ENCODE measurements at places on chromosomes 2 and 18. TPM values are rescaled to one million over a fixed set of nuclear protein-coding genes. Genes with fewer than 3 reads are reported as not detected.

C1D gene
- polyA plus RNA-seq = 56.5 TPM

TMEM247 gene
- 6.8 TPM for polyA plus RNA-seq

DYNAP gene
- not detected for polyA plus RNA-seq

CMPK2 gene
- 4.5 TPM for polyA plus RNA-seq

MARCHF4 gene
- 0.05 TPM for polyA plus RNA-seq

ZNF2 gene
- 2.0 TPM for polyA plus RNA-seq

CFAP221 gene
- 0.16 TPM for polyA plus RNA-seq

PFN4 gene
- not detected for polyA plus RNA-seq

ACMSD gene
- not detected for polyA plus RNA-seq

- no peak overlapping the region for H3K4me3 ChIP-seq
- no peaks in the 10 kb centered on the region for H3K27me3 ChIP-seq
Measured at GRCh38 chr2:58101500-58101899, 54.9 kb downstream of the VRK2 start.

DNA sequence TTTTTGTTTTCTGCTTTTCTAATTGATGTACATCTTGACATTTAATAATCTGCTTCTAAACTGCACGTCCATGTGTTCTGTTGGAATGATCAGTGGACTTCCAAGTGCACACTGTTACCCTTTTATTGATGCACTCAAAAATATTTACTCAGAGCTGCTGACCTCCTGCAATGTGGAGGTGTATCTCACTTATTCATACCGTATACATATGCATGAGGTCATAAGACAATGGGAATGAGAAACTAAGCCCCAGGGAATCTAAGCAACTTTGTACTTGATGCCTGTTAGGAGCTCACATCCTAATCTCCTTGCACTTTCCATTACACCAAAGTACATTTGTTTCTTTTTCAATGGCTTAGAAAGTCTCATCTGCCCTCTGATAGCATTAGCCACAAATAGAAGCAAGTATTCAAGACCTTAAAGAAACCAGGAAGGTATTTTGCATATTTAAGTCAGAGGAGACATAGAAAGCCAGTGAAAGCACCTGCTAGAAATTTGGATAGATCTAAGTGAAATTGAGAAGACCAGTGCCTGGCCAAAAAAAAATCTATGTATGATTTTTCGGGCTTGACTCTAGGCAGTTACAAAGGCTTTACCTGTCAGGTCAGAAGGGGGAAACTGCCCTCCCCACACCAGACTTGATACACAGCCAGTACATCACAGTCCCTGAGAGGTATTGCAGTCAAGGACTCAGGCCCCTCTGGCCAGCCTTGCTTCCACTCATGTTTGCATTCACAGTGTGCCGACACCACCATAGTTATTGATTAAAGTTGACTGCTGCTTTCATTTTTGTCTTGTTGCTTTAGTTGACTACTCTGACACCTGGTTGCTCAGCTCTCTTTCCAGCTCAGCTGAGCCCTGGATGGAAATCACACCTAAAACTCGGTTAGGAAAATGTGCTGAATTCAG, 391.7 kb upstream of the CYRIA start:
- no peak overlapping the region for H3K27ac ChIP-seq
- no peak overlapping the region for H3K4me3 ChIP-seq
- no peaks in the 10 kb centered on the region for H3K27me3 ChIP-seq
- H3K36me3 ChIP-seq = no peaks in the 10 kb centered on the region
- no peaks in the 10 kb centered on the region for H3K4me1 ChIP-seq

- H3K27me3 ChIP-seq = no peaks in the 10 kb centered on the region
- DNase-seq = no peak
- peaks cover 86% of the 10 kb centered on the region for H3K36me3 ChIP-seq
- H3K27ac ChIP-seq = no peak overlapping the region
- no peaks in the 10 kb centered on the region for H3K4me1 ChIP-seq
Measured at GRCh38 chr2:10783421-10783820, 29.2 kb downstream of the PDIA6 start.

DNA sequence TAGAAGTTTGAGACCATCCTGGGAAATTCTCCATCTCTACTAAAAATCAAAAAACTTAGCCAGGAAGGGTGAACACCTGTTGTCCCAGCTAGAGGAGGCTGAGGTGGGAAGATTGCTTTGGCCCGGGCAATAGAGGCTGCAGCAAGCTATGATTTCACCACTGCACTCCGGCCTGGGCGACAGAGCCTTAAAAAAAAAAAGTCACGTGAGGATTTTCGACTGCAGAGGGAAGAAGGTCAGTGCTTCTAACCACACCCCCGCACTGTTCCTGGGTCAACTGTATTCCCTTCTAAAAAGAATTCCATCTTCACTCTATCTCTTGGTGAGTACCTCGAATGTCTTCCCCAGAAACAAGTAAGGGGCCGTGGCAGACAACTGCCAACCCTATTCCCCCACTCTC, 31.3 kb downstream of the ADAM17 start:
- no peak for DNase-seq
- no peaks in the 10 kb centered on the region for H3K27me3 ChIP-seq
- H3K4me3 ChIP-seq = no peak overlapping the region
- no peaks in the 10 kb centered on the region for H3K4me1 ChIP-seq
- H3K36me3 ChIP-seq = peaks cover 86% of the 10 kb centered on the region

DNA sequence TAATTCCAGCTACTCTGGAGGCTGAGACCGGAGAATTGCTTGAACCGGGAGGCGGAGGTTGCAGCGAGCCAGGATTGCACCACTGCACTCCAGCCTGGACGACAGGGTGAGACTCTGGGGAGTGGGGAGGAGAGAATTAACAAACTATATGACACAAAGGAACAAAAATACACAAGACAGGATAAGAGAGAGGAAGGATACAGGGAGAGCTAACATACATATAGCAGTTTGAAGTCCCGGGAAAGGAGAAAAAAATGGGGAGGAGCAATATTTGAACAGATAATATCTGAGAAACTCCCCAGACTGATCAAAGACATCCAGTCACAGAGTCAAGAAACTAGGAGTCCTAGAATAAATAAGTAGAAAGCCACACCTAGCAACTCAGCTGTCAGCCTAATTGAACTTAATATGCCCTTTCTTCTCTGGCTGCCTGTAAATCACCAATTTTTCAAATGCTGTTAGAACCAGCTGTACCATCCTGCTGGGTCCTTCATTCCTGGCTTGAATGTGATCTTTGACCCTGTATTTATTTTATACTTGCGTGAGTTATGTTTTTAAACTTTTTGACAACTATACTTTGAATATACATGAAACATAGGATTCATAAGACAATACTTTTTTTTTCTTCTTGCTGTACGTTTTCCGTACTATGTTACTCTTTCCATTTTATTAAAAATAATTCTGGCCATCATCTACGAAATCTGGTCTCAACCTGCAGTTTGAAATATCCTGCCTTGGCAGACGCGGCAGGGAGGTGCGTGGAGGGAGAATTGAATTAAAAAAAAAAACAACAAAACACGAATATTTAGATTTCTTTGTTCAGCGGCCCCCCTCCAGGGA, 876 bp upstream of the CYP27A1 start:
- no peaks in the 10 kb centered on the region for H3K4me1 ChIP-seq
- H3K27ac ChIP-seq = no peak overlapping the region
- peaks cover 8% of the 10 kb centered on the region for H3K27me3 ChIP-seq
- no peak for DNase-seq
- no peaks in the 10 kb centered on the region for H3K36me3 ChIP-seq

- no peaks in the 10 kb centered on the region for H3K36me3 ChIP-seq
- H3K4me1 ChIP-seq = no peaks in the 10 kb centered on the region
- no peak overlapping the region for H3K4me3 ChIP-seq
- no peak overlapping the region for H3K27ac ChIP-seq
Measured at GRCh38 chr2:51595836-51596235, 563.9 kb upstream of the NRXN1 start.

GRCh38 chr18:51162617-51163016, 34.9 kb downstream of the MEX3C start:
- no peak overlapping the region for H3K4me3 ChIP-seq
- no peaks in the 10 kb centered on the region for H3K36me3 ChIP-seq
- H3K4me1 ChIP-seq = no peaks in the 10 kb centered on the region
- H3K27ac ChIP-seq = no peak overlapping the region
- DNase-seq = no peak

DNA sequence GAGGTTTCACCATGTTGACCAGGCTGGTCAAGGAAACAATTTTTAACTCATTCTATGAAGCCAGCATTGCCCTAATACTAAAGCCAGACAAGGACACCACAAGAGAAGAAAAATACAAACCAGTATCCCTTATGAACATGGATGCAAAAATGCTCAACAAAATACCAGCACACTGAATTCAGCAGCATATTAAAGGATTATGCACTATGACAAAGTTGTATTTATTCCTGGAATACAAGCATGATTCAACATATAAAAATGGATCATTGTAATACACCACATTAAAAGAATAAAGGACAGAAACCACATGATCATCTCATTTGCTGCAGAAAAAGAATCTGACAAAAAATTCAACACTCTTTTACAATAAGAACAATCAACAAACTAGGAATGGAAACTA, 138.7 kb downstream of the RAB3GAP1 start:
- no peak for DNase-seq
- no peaks in the 10 kb centered on the region for H3K4me1 ChIP-seq
- no peak overlapping the region for H3K4me3 ChIP-seq
- H3K27me3 ChIP-seq = no peaks in the 10 kb centered on the region
- no peak overlapping the region for H3K27ac ChIP-seq

- no peak for DNase-seq
- H3K4me1 ChIP-seq = no peaks in the 10 kb centered on the region
- H3K36me3 ChIP-seq = no peaks in the 10 kb centered on the region
- H3K27ac ChIP-seq = no peak overlapping the region
- no peak overlapping the region for H3K4me3 ChIP-seq
Measured at GRCh38 chr2:11550302-11550701, 16.5 kb downstream of the GREB1 start.

DNA sequence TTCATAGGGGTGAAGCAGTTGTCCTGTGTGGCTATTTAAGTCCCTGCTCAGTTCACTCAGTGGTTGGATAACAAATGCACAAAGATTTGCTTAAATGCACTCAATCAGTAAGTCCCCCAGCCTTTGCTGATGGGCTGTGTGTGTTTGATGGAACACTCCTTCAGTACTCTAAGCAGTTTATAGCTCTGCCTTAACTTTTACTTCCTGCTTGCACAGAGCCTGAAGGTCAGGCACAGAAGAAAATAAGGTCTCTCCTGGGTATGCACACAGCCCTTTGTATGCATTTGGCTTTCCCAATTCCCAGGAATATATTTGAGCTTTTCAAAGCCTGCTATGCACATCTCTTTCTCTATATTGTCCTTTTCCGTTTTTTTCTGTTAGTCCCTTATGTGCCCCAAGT, 208.7 kb upstream of the STK17B start:
- no peak for DNase-seq
- H3K4me3 ChIP-seq = no peak overlapping the region
- no peak overlapping the region for H3K27ac ChIP-seq
- no peaks in the 10 kb centered on the region for H3K27me3 ChIP-seq
- H3K4me1 ChIP-seq = no peaks in the 10 kb centered on the region

DNA sequence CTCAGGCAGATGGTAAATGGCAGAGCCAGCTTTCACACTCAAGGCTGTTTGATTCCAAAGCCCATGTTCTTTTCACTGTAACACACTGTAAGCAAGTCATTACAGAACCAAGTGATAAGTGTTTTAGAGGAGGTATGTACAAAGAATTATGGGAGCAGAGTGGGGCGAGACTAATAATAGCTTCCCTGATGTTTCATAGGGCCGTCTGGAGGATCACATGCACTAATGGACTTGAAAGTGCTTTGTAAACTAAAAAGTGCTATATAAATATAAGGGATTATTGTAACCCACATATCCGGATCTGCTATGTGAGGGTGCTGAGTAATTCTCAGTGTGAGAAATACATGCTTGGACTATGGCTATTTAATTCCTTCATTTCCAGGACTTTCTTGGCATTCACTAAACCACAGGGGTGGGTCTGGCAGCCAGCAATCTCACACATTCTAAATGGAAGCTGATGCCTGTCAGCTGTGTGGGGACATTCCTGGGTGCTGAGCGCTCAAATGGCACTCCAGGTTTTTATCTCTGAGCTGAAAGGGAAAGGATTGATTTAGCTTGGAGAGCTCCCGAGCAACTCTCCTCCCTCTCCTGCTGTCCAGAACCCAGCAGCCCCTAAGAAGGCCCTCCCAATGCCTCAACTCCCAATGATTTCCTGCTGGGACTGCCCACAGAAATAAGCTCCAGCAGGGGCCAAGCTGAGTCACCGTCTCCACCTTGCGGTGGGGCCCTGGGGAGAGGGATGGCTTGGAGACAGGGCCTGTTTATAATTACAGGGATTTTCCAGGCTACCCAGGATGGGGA, 222.8 kb downstream of the SOX11 start:
- no peak for DNase-seq
- no peak overlapping the region for H3K4me3 ChIP-seq
- no peaks in the 10 kb centered on the region for H3K27me3 ChIP-seq
- no peaks in the 10 kb centered on the region for H3K4me1 ChIP-seq
- H3K36me3 ChIP-seq = no peaks in the 10 kb centered on the region
- no peak overlapping the region for H3K27ac ChIP-seq

GRCh38 chr2:46367286-46367685, 70.1 kb downstream of the EPAS1 start:
- no peaks in the 10 kb centered on the region for H3K27me3 ChIP-seq
- no peaks in the 10 kb centered on the region for H3K4me1 ChIP-seq

GRCh38 chr2:143422681-143423080, 293.5 kb downstream of the ARHGAP15 start:
- no peak overlapping the region for H3K4me3 ChIP-seq
- H3K4me1 ChIP-seq = no peaks in the 10 kb centered on the region
- DNase-seq = no peak
- H3K36me3 ChIP-seq = no peaks in the 10 kb centered on the region

DNA sequence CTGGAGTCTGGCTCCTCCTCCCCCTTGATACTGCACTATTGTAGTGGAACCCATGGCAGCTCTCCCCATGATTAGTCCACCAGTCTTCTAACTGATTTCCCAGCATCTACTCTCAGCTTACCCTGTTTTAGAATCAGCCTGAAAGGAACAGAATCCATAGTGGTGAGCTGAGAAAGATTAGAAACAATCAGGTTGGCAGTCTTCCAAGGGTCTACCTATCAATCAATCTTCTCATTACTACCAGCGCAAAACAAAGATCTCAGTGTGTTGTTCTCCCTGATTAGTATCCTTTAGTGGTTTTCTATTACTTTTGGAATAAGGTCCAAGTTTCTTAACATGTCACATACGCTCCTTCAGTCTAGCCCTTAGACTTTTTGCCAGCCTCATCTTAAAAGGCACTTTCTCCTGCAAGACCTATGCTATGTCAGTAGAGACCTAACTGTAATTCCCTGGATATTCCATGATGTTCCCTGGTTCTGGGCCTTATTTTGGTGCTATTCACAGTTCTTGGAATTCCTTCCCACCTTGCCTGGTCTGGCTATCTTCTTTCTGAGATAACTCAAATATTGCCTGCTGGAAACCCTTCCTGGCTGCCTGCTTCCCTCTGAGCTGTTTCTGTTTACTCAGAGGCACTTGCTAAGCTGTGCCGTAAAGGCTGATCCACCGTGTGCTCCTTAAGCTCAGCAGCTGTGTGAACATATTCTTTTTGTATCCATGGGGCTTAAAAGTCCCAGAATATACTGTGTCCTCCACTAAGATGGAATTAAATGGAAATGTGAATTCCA, 32.6 kb downstream of the LAMA3 start:
- peaks cover 6% of the 10 kb centered on the region for H3K27me3 ChIP-seq
- H3K4me3 ChIP-seq = no peak overlapping the region
- DNase-seq = no peak
- H3K36me3 ChIP-seq = no peaks in the 10 kb centered on the region
- no peak overlapping the region for H3K27ac ChIP-seq
